ENCODE measurements at places on chromosomes 1 and 21.

DNA sequence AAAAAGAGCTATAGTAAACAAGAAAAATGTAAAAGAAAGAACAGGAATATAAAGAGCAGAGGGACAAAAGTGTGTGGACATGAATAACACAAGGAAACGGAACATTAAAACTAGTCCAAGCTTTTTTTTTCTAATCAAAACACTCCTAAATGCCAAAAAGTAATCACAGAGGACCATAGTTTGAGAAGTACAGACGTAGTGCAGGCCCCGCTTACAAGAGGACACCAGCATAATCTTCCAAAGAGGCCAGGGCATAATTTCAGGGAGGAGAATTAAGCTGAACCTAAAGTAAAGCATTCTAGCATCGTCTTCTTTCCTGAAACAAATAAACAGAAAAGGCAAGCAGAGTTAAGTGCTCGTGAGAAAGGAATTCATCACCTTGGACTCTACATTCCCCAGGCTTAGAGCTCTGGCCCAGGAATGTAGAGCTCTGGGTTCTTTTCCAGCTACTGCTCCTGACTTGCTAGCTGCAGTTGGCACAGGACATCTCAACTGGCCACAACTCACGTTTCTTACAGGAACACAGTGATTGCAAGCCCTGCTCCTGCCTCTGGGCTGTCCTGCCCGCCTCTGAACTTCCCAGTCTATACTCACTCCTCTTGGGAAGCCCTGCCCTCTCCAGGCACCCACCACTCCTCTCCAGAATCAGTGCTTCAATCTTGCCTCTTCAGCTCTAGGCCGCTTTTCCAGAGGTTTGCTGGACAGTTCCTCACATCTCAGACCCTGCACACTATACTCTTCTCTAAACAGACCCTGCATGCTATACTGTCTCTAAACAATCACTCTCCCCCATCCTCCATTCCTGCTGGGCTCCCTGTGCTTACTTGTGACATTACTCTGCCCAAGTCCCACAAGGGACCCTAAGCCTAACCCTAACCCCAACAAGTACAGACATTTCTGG, 9.8 kb downstream of the RGS8 start:
- DNase-seq, result no peak

DNA sequence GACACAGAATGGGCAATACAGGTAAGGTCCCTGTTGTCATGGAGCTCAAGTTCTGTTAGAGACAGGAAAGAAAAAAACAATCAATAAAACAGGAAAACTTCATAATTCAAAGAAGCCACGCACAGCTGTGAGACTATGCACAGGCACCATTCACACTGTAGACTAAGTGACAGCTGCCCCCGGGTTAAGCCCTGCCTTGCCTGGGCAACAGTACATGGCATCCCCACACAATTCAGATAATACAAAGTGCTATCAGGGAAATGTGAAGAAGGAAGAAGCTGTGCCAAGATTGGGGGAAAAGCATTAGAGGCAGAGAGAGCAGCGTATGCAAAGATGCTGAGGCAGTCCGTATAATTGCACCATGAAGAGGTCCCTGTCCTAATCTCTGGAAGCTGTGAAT, 9.0 kb upstream of the KCNE2 start:
- DNase-seq, result no peak

GRCh38 chr1:236687273-236687672, 974 bp downstream of the ACTN2 start:
- DNase-seq, result no peak

DNA sequence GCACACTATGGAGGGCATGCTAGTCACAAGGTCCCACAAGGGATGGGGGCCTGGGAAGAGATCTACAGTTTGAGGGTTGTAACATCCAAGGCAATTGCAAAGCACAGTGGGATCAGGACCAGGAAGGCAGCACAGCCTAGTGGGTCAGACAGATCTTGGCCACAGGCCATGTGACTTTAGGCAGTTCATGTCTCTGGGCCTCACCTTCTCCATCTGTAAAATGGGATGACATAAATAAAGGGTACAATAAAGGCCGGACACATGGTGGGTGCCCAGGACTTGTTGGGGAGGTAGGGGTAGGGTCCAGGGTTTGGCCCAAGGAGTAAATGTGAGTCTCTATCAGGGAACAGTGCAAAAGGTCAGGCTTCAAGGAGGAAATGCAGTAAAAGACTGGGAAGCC, 18.1 kb upstream of the IGSF21 start:
- DNase-seq, result no peak

- DNase-seq, result no peak
Measured at GRCh38 chr1:5989731-5990271, 2.4 kb downstream of the NPHP4 start.

- DNase-seq, result peak; percentile 18
Measured at GRCh38 chr1:84078108-84078841, 65.8 kb upstream of the PRKACB start.

- no peak for DNase-seq
Measured at GRCh38 chr1:3054474-3054873, 14.5 kb upstream of the PRDM16 start.

DNA sequence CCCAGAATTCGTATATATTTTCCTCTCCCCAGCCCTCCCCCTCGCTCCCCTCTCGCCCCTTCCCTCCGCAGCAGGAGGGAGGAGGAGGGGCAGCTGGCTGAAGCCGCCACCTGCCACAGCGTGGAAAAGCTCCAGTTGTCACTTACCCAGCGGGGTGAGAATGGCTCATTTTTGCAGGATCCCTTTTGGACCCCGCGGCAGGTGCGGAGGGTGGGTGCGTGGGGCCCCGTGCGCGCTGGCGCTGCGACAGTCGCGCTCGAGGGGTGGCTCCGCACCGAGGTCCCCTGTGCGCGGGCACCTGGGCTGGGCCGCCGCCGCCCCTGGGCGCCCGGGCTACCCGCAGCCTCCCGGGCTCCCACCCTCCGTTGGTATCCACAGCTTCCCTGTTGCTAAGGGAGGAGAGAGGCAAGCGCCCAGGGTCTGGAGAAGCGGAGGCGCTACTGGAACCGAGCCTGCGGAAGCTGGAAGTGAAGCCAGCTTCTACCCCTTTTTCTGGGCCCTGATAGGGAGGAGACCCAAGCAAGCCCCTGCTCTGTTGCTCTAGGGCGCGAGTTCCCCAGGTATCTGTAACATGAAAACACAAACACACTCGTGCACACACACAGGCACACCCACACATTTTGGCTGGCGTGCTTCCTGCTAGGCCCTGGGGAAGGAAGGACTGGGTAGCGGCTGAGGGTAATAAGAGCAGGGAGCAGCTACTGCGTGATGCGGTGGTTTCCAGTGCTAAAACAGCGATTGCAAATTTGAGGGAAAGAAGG, at the start of gene ERICH3:
ERICH3 (minus strand) TSS at position 442 of the 761 bp plus-strand sequence; CDS start at position 169, 273 bp downstream.
- DNase-seq, result peak; percentile 7

GRCh38 chr1:82449506-82450057, 648.8 kb downstream of the ADGRL2 start:
- no peak for DNase-seq

DNA sequence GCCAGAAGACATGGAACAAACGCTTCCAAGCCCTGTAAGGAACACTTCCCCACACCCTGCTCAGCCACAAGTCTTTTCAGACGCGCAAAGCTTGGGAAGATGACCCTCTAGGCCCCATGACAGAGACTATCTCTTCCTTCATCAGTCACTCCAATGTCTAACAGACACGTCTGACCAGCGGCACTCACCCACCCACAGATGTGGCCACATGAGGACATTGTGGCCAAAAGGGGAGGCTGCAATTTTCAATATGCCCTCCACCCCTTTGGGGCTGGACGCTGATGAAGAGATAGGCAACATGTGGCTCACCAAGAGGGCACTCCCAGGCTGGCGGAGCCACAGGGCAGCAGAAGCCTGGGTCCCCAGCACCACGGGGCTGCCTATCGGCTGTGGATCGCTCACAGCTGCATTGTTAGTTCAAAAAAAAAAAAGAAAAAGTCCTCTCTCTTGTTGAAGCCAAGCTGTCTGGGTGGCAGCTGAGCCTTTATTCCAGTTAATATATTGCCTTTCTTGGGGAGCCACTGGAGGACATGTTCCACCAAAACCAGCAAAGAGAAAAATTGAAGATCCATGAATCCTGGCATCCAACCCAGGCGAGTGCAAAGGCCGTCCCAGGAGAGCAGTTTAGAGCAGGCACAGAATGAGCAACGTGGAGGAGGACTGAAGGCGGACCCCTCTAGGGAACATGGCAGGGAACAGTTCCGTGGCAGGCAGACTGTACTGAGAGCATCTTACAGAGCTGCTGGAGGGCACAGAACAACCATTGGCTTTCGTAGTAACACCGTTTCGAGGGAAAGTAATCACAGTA, 52.7 kb upstream of the GPR153 start:
- no peak for DNase-seq

DNA sequence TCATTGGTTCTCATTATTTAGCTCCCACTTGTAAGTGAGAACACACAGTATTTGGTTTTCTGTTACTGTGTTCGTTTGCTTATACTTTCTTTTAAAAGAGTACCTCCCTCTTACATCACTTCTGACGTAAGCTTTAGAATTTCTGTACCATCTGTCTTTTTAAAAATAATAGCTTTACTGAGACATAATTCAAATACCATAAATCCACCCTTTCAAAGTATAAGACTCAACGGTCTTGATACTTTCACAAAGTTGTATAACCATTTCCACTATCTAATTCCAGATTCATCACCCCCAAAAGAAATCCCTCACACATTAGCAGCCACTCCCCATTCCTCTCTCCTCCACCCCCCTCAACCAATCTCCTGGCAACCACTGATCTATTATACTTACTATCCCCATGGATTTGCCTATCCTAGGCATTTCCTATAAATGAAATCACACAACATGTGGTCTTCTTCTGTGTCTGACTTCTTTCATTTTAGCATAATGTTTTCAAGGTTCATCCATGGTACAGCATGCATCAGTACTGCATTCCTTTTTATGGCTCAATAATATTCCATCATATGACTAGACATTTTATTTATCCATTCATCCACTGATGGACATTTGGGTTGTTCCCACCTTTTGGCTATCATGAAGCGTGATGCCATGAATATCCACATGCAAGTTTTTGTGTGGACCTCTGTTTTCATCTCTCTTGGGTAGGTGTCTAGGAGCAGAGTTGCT, 104.7 kb downstream of the HLCS start:
- DNase-seq, result no peak

DNA sequence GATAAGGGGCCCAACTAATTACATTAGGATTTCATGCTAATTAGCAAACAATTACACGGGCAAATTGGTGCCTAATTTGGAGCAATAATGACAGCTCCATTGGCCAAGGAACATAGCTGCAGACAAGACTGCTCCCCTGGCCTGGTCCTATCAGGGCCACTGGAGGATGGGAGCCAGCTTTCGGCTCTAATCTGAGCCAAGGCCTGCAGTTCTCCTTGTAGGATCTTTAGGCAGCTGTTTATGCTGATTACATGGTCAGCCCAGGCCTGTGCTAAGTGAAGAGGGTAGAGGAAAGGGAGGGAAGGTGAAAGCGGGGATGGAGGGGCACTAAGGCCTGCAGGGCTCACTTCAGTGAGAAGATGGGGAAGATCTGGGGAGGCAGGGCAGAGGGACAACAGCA, 12.4 kb upstream of the ADGRB2 start:
- DNase-seq, result no peak

GRCh38 chr1:51372561-51372960, 42.2 kb upstream of the TTC39A start:
- DNase-seq, result no peak

Measured in DMS 273 treated with DMSO at 0.1 percent for 48 hours (cell line).